ENCODE measurements at places on chromosomes 11 and 22.

- no peak for DNase-seq
Observed at GRCh38 chr11:7655253-7656217, 17.8 kb downstream of the CYB5R2 start.

DNA sequence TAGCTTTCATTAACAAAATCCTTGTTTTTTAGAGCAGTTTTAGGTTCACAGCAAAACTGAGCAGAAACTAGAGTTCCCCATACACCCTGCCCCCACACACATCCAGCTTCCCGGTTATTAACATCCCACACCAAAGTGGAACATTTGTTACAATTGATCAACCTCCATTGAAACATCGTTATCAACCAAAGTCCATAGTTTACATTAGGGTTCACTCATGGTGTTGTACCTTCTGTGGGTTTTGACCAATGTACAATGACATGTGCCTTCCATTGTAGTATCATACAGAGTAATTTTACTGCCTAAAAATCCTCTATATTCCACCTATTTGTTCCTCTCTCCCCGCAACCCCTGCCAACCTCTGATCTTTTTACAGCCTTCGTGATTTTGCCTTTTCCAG, 28.5 kb downstream of the PRDM11 start:
- DNase-seq: no peak

- no peak for DNase-seq
Observed at GRCh38 chr11:86261328-86261727, 16.8 kb downstream of the EED start.

DNA sequence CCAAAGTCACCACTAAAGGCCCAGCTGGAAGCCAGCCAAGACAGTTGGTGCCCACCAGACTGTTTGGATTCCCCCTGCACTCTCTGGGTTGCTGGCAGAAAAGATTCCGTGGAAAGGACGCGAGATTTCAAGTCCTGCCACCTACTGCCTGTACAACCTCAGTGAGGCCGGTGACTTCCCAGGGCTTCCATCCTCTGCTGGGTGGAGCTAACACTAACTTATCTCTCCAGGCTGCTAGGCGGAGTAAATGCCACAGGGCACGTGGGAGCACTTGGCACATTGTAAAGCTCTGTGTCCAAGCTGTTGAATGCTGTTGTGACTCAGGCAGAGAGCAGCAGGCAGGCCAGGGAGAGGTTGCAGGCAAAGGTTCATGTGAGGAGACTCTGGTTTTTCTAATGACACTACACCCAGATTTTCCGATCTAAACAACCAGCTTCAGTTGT, 50.9 kb upstream of the CDON start:
- no peak for DNase-seq

GRCh38 chr11:34226210-34226609, 120.8 kb downstream of the NAT10 start:
- no peak for DNase-seq
